ENCODE measurements at places on chromosomes 1 and 21. TPM values are rescaled to one million over a fixed set of nuclear protein-coding genes. Genes with fewer than 3 reads are reported as not detected.

The PM20D1 gene
- not detected for total RNA-seq

The SZT2 gene
- 16.9 TPM for total RNA-seq

The LCE3B gene
- not detected for total RNA-seq

The CHML gene
- 14.1 TPM for total RNA-seq

The RCSD1 gene
- 0.04 TPM for total RNA-seq

The TFF3 gene
- total RNA-seq, result not detected

The KRTAP19-1 gene
- not detected for total RNA-seq

The ADORA1 gene
- 0.21 TPM for total RNA-seq

The CHIT1 gene
- total RNA-seq, result not detected

The FHAD1 gene
- 0.24 TPM for total RNA-seq

The ETV3L gene
- total RNA-seq, result not detected

The C1QA gene
- total RNA-seq, result not detected

Measured in foreskin keratinocyte (primary cell).